ENCODE measurements at places on chromosomes 16 and 17. TPM values are rescaled to one million over a fixed set of nuclear protein-coding genes. Genes with fewer than 3 reads are reported as not detected.

- no peak overlapping the region for H3K27ac ChIP-seq
- no peak overlapping the region for H3K4me3 ChIP-seq
- H3K4me1 ChIP-seq = no peaks in the 10 kb centered on the region
- no peak for DNase-seq
- H3K27me3 ChIP-seq = no peaks in the 10 kb centered on the region
- peaks cover 10% of the 10 kb centered on the region for H3K36me3 ChIP-seq
Measured at GRCh38 chr17:17228521-17229279, 8.3 kb downstream of the FLCN start.

- no peak overlapping the region for H3K4me3 ChIP-seq
- no peaks in the 10 kb centered on the region for H3K4me1 ChIP-seq
- H3K36me3 ChIP-seq = no peaks in the 10 kb centered on the region
Measured at GRCh38 chr16:18008356-18008755, 328.2 kb downstream of the NPIPA8 start.

- no peaks in the 10 kb centered on the region for H3K4me1 ChIP-seq
- no peaks in the 10 kb centered on the region for H3K27me3 ChIP-seq
- H3K4me3 ChIP-seq = no peak overlapping the region
- H3K36me3 ChIP-seq = no peaks in the 10 kb centered on the region
- no peak overlapping the region for H3K27ac ChIP-seq
Measured at GRCh38 chr17:8285270-8286181, 2.9 kb upstream of the RANGRF start.

GRCh38 chr17:9211133-9211765 lies 189.9 kb downstream of the NTN1 start:
- DNase-seq = peak; percentile 68
- H3K27me3 ChIP-seq = no peaks in the 10 kb centered on the region
- H3K4me1 ChIP-seq = no peaks in the 10 kb centered on the region

DNA sequence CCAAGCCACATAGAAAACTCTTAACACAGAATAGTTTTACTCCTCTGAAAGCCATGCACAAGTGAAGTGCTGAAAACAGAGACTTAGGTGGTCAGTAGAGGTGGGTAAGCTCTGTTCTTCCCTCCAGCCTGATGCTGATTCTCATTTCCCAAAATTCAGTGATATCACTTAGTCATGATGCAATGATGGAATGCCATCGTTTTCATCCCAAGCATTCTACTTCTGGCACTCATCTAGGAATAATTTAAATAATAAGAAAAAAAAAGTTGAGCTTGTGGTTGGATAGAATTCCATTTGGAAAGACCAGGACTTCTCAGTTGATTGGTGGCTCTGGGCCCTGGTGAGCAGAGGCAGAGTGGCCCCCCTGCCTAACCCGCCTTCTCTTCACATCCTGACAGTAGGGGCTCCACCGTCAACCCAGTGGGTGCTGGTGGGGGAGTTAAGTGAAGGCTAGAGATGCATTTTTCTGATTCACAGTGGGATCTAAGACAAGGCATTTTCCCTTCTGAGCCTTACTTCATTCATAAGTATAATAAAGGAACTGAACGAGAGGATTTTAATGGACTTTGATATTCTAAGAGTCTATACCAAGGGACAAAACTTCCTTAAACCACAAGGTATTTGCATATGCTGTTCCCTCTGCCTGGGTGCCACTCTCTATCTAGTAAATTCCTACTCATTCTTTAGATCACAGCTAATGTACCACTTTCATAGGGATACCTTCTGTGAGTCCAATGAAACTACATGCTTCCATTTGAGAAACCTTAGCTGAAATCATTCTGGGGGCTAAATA lies 310.3 kb upstream of the DYNLRB2 start:
- no peak overlapping the region for H3K4me3 ChIP-seq
- H3K27ac ChIP-seq = no peak overlapping the region
- H3K36me3 ChIP-seq = no peaks in the 10 kb centered on the region
- no peaks in the 10 kb centered on the region for H3K27me3 ChIP-seq

GRCh38 chr17:81003711-81004475 lies 12.3 kb downstream of the CHMP6 start:
- no peak for DNase-seq
- H3K4me3 ChIP-seq = peak overlapping the region; percentile 23
- H3K27ac ChIP-seq = no peak overlapping the region

GRCh38 chr17:50043290-50044148 lies 12.4 kb upstream of the ITGA3 start:
- no peaks in the 10 kb centered on the region for H3K36me3 ChIP-seq
- H3K4me1 ChIP-seq = no peaks in the 10 kb centered on the region
- no peak for DNase-seq
- no peak overlapping the region for H3K4me3 ChIP-seq
- H3K27me3 ChIP-seq = no peaks in the 10 kb centered on the region
- peak overlapping the region; percentile 44 for H3K27ac ChIP-seq

DNA sequence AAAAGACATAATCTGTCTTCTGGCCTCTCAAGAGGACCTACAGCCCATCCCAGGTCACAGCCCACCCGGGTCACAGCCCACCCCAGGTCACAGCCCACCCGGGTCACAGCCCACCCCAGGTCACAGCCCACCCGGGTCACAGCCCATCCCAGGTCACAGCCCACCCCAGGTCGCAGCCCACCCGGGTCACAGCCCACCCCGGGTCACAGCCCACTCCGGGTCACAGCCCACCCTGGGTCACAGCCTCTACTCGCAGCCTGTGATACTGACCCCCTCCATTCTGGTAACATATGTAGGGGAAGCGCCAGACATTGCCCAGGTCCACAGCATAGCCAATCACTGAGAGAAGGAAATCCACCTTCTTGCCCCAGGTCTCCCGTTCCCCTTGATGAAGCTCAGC lies 14.2 kb downstream of the SLC6A4 start:
- H3K27ac ChIP-seq = no peak overlapping the region
- no peak for DNase-seq
- H3K4me1 ChIP-seq = no peaks in the 10 kb centered on the region

GRCh38 chr16:73546341-73546845 lies 498.5 kb upstream of the ZFHX3 start:
- H3K36me3 ChIP-seq = no peaks in the 10 kb centered on the region
- H3K4me1 ChIP-seq = no peaks in the 10 kb centered on the region
- no peak overlapping the region for H3K27ac ChIP-seq
- no peak for DNase-seq

DNA sequence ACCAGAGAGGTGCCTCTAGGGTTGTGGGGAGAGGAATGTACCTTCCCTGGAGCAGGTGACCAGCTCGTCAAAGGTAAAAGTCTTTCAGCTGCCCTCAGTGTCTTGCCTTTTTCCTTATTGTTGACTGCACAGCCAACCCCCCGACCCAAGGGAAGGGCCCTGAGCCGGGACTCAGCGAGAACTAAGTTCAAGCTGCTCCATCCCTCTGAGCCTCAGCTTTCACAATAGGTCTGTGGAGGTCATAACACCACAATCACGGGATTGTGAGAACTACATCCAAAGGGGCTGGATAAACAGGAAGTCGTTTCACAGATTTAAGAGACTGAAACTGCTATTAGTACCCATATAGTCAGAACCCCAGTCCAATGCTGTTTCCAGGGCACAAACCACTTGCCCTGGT lies 2.6 kb upstream of the KRT36 start:
- no peaks in the 10 kb centered on the region for H3K27me3 ChIP-seq
- no peaks in the 10 kb centered on the region for H3K36me3 ChIP-seq
- no peak for DNase-seq
- H3K27ac ChIP-seq = peak overlapping the region; percentile 32
- no peaks in the 10 kb centered on the region for H3K4me1 ChIP-seq

GRCh38 chr17:82839617-82840292 lies at the start of gene ZNF750:
Gene ZNF750 (minus strand): TSS chr17:82840022. CDS start chr17:82832454, 7,568 bp downstream.
- H3K27me3 ChIP-seq = no peaks in the 10 kb centered on the region
- H3K27ac ChIP-seq = peak within 1 kb of the TSS; percentile 82
- peak; percentile 77 for DNase-seq
- H3K36me3 ChIP-seq = no peaks in the 10 kb centered on the region
- H3K4me1 ChIP-seq = no peaks in the 10 kb centered on the region

- H3K27ac ChIP-seq = no peak overlapping the region
- H3K36me3 ChIP-seq = no peaks in the 10 kb centered on the region
- DNase-seq = no peak
- H3K4me3 ChIP-seq = no peak overlapping the region
- H3K4me1 ChIP-seq = peaks cover 15% of the 10 kb centered on the region
- H3K27me3 ChIP-seq = peaks cover 23% of the 10 kb centered on the region
Measured at GRCh38 chr17:38577244-38577643, 28.5 kb downstream of the SRCIN1 start.

DNA sequence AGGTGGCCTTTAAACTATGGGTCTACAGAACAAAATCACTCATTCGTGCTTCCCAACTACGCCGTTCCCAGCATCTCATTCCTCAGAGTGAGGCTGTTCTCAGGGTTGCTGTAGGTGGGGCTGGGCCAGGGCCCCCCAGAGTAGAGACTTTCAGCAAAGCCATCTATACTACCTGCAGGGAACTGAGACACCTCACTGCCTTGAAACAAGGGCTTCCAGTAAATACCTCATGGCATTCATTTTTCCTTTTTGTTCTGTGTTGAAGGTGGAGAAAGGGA lies 4.2 kb upstream of the SDK2 start:
- no peaks in the 10 kb centered on the region for H3K36me3 ChIP-seq
- H3K4me1 ChIP-seq = no peaks in the 10 kb centered on the region
- no peak overlapping the region for H3K4me3 ChIP-seq
- no peaks in the 10 kb centered on the region for H3K27me3 ChIP-seq
- no peak overlapping the region for H3K27ac ChIP-seq

DNA sequence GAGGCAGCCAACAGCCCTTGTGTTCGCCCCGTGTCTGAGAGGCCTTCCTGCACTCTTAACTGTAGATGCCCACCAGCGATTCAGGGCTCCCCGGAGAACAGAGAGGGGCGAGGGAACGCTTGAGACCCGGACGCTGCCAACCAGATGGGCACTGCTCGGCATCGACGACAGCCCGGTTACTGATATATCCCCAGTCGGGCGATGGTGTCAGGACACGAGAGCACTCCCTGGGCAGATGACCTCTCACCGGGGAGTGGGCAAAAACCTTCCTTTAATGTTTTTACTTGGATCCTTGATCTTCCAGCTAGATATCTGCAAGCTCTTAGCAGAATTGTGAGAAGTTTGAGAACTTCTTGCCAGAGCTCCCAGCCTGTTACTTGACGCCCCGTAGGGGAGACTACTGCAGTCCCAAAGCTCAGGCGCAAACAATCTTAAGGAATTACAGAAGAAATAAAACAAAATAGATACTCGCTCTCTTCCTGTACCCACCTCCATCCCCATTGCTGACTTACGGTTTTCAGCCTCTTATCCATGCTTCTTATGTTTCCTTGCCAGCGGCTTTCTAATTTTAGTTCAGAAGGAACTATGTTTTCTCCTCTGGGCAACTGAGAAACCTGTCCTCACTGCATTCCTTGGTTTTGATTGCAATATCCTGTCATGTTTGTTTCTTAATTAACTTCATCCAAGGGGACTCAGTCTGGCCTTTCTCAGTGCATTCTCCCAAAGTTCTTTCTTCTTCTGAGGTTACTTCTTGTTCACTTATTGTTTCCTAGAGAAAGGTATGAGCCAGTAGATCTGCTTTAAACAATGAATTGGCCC lies 845 bp downstream of the SP2 start:
- no peak for DNase-seq
- peak overlapping the region; percentile 100 for H3K27ac ChIP-seq
- no peaks in the 10 kb centered on the region for H3K27me3 ChIP-seq
- H3K4me3 ChIP-seq = peak overlapping the region; percentile 76

DNA sequence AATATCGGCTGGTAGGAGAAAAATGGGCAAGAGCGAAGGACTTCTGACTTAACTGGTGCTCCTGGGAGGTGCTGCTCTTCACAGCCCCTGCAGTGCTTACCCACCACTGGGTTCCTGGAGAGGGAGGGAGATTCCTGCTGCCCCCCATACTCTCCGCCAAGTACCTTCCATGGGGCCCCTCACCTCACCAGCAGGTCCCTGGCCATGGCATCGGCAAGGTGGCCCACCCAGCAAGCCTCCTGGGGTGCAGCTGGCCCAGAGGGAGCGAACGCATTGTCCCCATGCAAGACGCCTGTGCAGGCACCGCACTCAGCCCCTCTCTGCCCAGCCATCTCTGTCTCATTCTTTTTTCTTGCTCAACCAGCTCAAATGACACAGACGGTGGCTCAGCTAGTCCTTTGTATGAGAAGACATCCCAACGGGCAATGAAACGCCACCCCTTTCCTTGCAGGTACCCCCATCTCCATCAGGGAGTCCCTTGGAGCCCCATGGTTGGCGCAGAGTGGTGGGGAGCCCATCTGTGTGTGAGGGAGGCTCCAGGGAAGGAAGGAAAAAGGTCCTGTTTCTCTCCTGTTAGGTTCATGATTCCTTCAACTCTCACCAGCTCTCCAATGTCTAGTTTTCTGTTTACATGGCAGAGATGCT lies 9.6 kb upstream of the ALDH3A1 start:
- no peaks in the 10 kb centered on the region for H3K27me3 ChIP-seq
- no peak for DNase-seq
- H3K36me3 ChIP-seq = no peaks in the 10 kb centered on the region
- H3K27ac ChIP-seq = no peak overlapping the region
- no peak overlapping the region for H3K4me3 ChIP-seq

GRCh38 chr17:12605222-12605621 lies 60.5 kb upstream of the MYOCD start:
- no peaks in the 10 kb centered on the region for H3K27me3 ChIP-seq
- no peak overlapping the region for H3K4me3 ChIP-seq
- no peak for DNase-seq
- no peak overlapping the region for H3K27ac ChIP-seq
- H3K36me3 ChIP-seq = no peaks in the 10 kb centered on the region
- H3K4me1 ChIP-seq = no peaks in the 10 kb centered on the region

DNA sequence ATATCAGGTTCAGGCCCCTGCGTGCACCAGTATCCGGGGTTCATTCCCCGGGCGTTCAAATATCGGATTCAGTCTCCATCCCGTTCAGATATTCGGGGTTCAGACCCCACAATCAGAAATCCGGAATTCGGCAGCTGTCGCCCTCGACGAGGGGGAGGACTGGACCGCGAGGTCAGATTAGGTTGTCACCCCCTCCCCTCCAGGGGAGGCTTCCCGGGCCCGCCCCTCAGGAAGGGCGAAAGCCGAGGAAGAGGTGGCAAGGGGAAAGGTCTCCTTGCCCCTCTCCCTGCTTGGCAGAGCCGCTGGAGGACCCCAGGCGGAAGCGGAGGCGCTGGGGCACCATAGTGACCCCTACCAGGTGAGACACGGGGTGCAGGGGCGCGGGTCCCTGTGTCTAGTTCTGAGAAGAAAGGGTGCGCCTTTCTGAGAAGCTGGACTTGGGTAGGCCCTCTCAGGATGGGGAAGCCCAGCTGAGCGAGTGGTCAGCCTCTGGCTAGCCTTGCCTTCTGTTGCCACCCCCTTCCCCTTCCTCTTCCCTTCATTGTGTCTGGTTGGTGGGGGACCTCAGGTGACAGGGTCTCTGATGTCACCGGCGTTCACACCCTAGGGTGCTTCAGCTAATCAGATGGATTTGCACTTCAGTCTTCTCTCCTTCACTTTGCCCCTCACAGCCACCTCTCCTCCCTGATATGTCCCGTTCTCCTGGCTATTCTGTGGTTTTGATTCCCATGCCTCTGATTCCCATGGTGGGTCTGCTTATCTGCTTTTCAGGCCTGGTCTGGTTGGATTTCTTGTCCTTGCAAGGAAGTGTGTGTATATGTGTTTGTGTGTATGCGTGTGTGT lies 844 bp downstream of the TAOK2 start:
- peaks cover 7% of the 10 kb centered on the region for H3K4me1 ChIP-seq
- DNase-seq = no peak
- H3K36me3 ChIP-seq = no peaks in the 10 kb centered on the region
- peak overlapping the region; percentile 84 for H3K4me3 ChIP-seq
- H3K27ac ChIP-seq = peak overlapping the region; percentile 90
- no peaks in the 10 kb centered on the region for H3K27me3 ChIP-seq

KRT40 gene
- not detected for total RNA-seq

CA5A gene
- total RNA-seq = not detected

FSCN2 gene
- total RNA-seq = 3.2 TPM

LCAT gene
- total RNA-seq = 11.8 TPM

MEFV gene
- 1.8 TPM for total RNA-seq

USB1 gene
- 26.4 TPM for total RNA-seq

ZCCHC14 gene
- total RNA-seq = 18.7 TPM
